Omental fat pad (tissue), 4 donors: ENCODE measurements at places on chromosomes 4 and X. TPM values are rescaled to one million over a fixed set of nuclear protein-coding genes. Genes with fewer than 3 reads are reported as not detected.

- DNase-seq, result no peak
These were observed 77.6 kb upstream of the ETNPPL start for GRCh38 chr4:108840426-108840975.

GRCh38 chr4:174009686-174010451 lies 273.6 kb downstream of the FBXO8 start:
- DNase-seq, result no peak

GRCh38 chr4:56253666-56254305 lies 133.5 kb downstream of the AASDH start:
- no peak for DNase-seq

GRCh38 chrX:69120476-69120875 lies 44.8 kb downstream of the PJA1 start:
- DNase-seq, result no peak

DNA sequence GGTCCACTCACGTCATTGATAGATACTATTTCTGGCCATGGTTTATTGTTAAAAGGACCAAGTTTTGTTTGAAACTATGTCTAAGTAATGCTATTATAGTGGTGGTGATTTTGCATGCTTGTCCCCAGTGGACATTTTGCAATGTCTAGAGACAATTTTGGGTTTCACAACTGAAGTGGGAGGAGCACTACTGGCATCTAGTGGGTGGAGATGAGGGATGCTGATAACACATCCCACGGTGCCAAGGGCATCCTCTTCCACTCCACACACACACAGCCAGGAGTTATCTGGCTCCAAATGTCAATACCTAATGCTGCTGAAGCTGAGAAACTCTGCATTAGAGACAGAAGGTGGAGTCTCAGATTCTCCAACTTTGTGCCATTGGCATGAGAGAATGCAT lies 131.2 kb downstream of the FRMPD4 start:
- DNase-seq, result no peak

GRCh38 chrX:150767475-150768131 lies 74.4 kb downstream of the MTMR1 start:
- no peak for DNase-seq

GRCh38 chrX:27599928-27600327 lies 9.8 kb downstream of the DCAF8L2 start:
- no peak for DNase-seq

DNA sequence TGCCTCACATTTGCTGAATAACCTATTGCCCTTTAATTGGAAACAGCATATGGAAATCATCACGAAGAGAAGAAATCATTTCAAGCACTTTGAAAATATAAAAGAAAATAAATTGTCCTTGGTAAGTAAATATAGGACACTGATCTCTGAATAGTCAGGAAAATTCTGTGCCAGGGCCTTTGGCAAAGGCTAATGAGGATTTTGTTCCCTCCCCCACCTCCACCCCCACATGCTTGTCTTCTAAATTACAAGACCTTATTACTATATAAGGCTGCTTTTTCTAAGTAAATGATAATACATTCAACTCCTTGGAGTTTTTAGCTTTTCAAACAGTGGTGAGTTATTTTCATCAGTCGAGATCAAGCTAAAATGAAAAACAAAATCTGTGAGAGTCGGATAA lies 15.8 kb downstream of the SYNPO2 start:
- no peak for DNase-seq

- no peak for DNase-seq
These were observed 734 bp upstream of the GALNT7 start for GRCh38 chr4:173167758-173168395.

- DNase-seq, result no peak
These were observed 75.3 kb downstream of the DHRSX start for GRCh38 chrX:2425286-2426071.

GRCh38 chrX:18937173-18937572 lies 46.7 kb downstream of the PHKA2 start:
- DNase-seq, result no peak

DNA sequence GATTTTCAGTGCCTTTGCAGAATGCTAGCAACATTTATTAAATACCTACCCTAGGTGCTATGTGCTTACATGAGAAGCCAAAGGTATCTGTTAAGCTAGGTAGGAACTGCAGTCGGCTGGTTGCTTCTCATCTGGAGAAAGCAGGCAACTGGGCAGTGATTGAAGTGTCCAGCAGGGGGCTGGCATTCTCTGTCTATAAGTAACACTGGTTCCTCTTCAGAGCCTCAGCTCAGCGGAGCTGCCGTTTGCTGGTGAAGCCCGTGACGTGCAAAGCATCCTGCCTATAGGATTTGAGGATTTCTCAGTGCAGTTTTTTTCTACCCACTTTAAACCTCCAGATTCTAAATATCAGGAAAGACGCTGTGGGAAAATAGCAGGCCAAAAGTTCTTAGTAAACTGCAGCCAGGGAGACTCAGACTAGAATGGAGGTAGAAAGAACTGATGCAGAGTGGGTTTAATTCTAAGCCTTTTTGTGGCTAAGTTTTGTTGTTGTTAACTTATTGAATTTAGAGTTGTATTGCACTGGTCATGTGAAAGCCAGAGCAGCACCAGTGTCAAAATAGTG lies at the start of gene GRPR:
TSS of gene GRPR (plus strand) at position 344 of the 565 bp plus-strand sequence. CDS start 389 bp downstream, outside the sequence.
- DNase-seq, result peak; percentile 44

- no peak for DNase-seq
These were observed 2340.7 kb downstream of the PCDH7 start for GRCh38 chr4:33060674-33061542.

DNA sequence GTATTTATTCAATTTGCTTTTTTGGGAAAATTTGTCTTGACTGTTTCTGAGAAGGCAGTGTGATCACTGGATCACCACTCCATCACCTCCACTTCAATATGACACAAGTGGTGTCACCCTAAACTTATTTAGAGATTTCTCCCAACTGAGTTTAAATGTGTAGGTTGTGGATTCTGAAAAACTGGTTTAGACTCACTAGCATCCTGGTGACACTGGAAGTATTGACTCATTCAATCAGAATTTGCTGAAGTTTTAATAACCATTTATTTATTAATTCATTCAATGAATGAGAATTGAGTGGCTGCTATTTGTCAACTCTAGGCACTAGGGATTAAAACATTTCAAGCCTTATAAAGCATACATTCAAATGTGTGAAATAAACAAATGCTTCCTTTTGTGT lies 819.1 kb upstream of the EPHA5 start:
- DNase-seq, result no peak

The GAB1 gene
- total RNA-seq, result 29.8 TPM

The AKAP4 gene
- total RNA-seq, result not detected

The UGT2B15 gene
- not detected for total RNA-seq

The FHDC1 gene
- total RNA-seq, result 1.0 TPM

The SGMS2 gene
- total RNA-seq, result 67.7 TPM

The PAGE2 gene
- total RNA-seq, result not detected

The NEUROG2 gene
- total RNA-seq, result not detected

The PSAPL1 gene
- 2.1 TPM for total RNA-seq
